Activated T-helper 1 cell treated with anti-CD3 and anti-CD28 coated beads, Interleukin-12 subunit alpha, Interleukin-12 subunit beta, Interleukin-2, Interleukin-4 antibody, amounts not matched to agents 30 ng/mL and 10 ng/mL and 1 ng/mL, durations not matched to agents 14 hours and 24 hours and 36 hours (primary cell): ENCODE measurements at places on chromosomes 12 and 14. TPM values are rescaled to one million over a fixed set of nuclear protein-coding genes. Genes with fewer than 3 reads are reported as not detected.

DNA sequence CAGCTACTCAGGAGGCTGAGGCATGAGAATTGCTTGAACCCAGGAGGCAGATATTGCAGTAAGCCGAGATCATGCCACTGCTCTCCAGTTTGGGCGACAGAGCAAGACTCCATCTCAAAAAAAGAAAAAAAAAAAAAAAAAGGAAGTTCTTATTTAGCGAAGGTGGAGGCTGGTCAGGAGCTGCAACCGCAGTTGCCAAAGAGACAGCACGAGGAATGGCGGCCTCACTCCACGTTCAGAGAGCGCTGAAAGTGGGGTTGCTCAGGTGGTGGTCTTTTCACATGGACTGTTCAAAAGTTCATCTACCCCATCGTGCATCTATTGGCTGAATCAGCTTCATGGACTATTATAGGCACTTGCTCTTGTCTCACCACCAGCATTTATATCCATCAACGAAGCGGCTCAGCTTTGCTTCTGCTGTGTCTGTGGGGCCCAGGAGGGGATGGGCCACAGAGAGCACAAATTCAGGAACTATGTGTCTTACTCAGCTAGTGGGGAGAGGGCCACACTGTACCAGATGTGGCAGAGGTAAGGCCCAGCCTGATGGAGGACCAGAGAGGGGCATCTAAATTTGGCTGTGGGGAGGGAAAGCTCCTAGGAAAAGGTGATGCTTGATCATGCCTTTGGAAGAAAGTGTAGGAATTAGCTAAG is 27.3 kb downstream of the SLC25A47 start:
- DNase-seq, result no peak
- no peak overlapping the region for H3K4me3 ChIP-seq
- no peak overlapping the region for H3K27ac ChIP-seq
- peaks cover 6% of the 10 kb centered on the region for H3K4me1 ChIP-seq
- no peaks in the 10 kb centered on the region for H3K27me3 ChIP-seq

DNA sequence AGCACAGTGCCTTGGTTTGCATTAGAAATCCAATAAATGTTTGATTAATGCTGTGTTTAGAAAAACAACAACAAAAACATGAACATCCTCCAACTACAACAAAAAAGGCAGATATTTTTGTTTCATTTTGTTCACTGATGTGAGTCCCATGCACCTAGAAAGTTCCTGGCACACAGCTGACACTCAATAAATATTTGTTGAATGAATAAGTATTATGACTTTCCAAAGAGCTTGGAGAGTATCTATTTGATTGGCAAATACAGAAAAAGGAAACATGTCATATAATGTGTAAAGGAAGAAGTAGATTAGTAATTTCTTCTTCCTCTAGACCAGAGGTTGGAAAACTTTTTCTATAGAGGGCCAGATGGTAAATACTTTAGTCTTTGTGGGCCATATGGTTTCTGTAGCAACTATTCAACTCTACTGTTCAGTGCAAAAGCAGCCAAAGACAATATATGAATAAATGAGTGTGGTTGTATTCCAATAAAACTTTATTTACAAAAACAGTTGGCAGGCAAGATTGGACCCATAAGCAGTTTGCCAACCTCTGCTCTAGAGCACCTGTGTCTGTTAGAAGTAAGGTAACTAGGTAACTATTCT is 312.3 kb upstream of the DIO2 start:
- H3K27me3 ChIP-seq, result no peaks in the 10 kb centered on the region
- H3K4me1 ChIP-seq, result no peaks in the 10 kb centered on the region
- H3K36me3 ChIP-seq, result peaks cover 8% of the 10 kb centered on the region
- H3K4me3 ChIP-seq, result no peak overlapping the region

DNA sequence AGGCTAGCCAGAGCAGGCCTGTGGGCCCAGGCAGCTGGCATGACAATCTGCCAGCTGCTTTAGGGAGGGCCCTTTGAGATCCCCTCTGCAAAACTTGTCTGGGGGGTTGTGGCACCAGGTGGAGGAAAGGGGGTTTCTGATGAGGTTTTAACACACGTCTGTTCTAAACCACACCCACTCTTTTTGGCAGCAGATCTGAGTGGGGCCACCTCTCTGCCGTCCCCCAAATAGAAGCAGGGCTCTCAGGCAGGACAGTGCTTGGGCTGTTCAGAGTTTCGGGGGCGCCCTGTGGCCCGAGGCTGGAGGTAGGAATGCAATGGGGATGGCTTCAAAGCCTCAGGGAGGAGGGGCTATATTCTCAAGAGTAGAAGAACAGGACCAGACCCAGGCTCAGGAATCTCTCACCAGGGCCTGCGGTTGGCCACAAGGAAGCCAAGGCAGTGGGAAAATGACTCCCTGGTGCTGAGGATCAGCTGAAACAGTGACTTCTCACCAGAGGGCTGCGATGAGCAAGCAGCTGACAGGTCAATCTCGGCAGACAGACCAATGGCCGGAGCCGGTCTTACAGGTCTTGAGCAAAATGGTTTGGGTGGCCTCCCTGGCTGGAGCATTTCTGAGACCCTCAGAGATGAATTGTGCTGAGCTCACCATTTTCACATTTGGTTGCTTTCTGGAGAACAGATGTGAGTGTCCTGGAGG is 1.5 kb upstream of the KRT5 start:
- no peak for DNase-seq
- H3K4me1 ChIP-seq, result no peaks in the 10 kb centered on the region
- H3K4me3 ChIP-seq, result no peak overlapping the region
- H3K27ac ChIP-seq, result no peak overlapping the region

DBX2 gene
- total RNA-seq, result not detected in 2 replicates

DNA sequence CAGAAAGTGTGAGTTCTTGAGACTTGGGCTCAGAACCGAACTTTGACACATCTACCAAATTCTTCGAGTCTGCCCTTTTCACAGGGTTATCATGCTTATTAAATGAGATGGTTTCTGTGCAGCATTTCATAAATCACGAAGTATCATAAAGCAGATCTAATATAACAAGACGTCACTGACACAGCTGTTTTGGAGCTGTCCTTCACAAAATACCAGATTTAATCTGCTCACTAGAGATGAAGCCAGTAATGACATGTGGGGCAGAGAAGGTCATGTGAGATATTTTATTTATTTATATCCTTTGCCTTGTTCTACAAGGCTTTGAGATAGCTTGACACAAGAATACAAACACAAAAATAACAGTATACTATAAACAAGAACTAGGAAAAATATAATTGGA is 127.0 kb downstream of the RPAP3 start:
- H3K27ac ChIP-seq, result no peak overlapping the region
- H3K4me3 ChIP-seq, result no peak overlapping the region
- DNase-seq, result no peak
- H3K4me1 ChIP-seq, result peaks cover 20% of the 10 kb centered on the region
- H3K27me3 ChIP-seq, result no peaks in the 10 kb centered on the region

DNA sequence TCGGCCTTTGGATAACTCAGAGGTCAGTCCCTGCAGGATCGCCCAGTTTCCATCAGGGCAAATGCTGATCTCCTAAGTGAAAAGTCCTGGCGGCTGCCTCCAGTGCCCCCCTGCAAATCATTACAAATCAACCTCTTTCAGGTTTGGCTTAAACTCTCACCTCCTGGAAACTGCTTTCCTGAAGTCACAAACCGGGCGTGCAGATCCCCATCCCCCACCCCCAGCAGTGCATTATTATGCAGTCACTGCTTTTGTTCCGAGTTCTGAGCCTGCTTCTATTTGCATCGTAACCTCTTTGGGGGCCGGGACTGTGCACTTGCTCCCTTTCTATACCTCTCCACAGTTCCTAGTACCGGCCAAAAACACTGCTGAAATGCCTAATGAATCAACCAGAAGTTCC is at the start of gene USP44:
TSS of gene USP44 (minus strand) at position 172 of the 400 bp plus-strand sequence. CDS start 17,220 bp downstream, outside the sequence.
- H3K27me3 ChIP-seq, result peaks cover 4% of the 10 kb centered on the region
- H3K27ac ChIP-seq, result peak within 1 kb of the TSS; percentile 53
- H3K4me3 ChIP-seq, result peak within 1 kb of the TSS; percentile 58
- peaks cover 44% of the 10 kb centered on the region for H3K4me1 ChIP-seq
- DNase-seq, result no peak

GRCh38 chr12:32420356-32420755 is 21.0 kb downstream of the FGD4 start:
- no peaks in the 10 kb centered on the region for H3K4me1 ChIP-seq
- H3K27ac ChIP-seq, result no peak overlapping the region
- no peak for DNase-seq
- no peaks in the 10 kb centered on the region for H3K27me3 ChIP-seq
- no peak overlapping the region for H3K4me3 ChIP-seq

LRRC43 gene
- 0.26 TPM in 1 of 2 replicates, not detected in the other for total RNA-seq

- H3K36me3 ChIP-seq, result no peaks in the 10 kb centered on the region
- H3K27me3 ChIP-seq, result peaks cover 2% of the 10 kb centered on the region
- H3K4me3 ChIP-seq, result no peak overlapping the region
- no peak overlapping the region for H3K27ac ChIP-seq
- DNase-seq, result no peak
These were observed 345.0 kb upstream of the SFSWAP start for GRCh38 chr12:131365821-131366260.

GRCh38 chr14:53520078-53520928 is 367.2 kb upstream of the DDHD1 start:
- DNase-seq, result no peak
- no peak overlapping the region for H3K4me3 ChIP-seq
- H3K36me3 ChIP-seq, result no peaks in the 10 kb centered on the region
- no peaks in the 10 kb centered on the region for H3K27me3 ChIP-seq
- no peaks in the 10 kb centered on the region for H3K4me1 ChIP-seq

LALBA gene
- total RNA-seq, result not detected in 2 replicates

DNA sequence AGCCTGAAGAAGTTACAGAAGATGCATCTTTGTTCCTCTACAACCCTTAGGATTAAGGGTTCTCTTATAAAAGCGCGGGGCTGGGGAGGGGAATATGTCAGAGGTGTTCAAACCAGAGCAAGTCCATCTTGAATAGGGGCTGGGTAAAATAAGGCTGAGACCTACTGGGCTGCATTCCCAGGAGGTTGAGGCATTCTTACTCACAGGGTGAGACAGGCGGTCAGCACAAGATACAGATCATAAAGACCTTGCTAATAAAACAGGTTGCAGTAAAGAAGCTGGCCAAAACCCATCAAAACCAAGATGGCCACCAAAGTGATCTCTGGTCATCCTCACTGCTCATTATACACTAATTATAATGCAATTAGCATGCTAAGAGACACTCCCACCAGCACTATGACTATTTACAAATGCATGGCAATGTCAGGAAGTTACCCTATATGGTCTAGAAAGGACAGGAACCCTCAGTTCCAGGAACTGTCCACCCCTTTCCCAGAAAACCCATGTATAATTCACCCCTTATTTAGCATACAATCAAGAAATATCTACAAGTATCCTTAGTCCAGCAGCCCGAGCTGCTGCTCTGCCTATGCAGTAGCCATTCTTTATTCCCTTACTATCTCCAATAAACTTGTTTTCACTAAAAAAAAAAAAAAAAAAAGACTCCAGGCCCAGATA is 108.1 kb upstream of the FOXN3 start:
- peaks cover 33% of the 10 kb centered on the region for H3K36me3 ChIP-seq
- DNase-seq, result no peak
- H3K4me3 ChIP-seq, result no peak overlapping the region
- H3K4me1 ChIP-seq, result peaks cover 11% of the 10 kb centered on the region
- no peaks in the 10 kb centered on the region for H3K27me3 ChIP-seq

DNA sequence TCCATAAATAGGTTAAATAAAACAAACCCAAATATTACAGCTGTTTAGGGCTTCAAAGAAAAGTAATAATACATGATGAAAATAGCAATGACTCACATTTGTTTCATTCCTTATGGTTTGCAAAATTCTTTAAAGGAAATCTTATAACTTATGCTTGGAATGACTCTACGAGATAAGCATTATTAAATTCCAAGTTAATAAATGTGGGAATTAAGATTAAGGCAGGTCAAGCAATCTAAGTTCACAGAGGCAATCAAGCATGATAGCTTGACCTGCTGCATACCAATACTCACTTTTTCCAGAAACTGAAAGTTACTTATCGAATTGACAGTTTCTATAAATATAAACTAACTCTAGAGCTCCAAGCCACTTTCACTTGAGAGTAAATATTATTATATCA is 1002.9 kb upstream of the SEL1L start:
- no peak for DNase-seq
- H3K27ac ChIP-seq, result no peak overlapping the region
- H3K4me1 ChIP-seq, result no peaks in the 10 kb centered on the region
- no peaks in the 10 kb centered on the region for H3K27me3 ChIP-seq
- no peaks in the 10 kb centered on the region for H3K36me3 ChIP-seq

DNA sequence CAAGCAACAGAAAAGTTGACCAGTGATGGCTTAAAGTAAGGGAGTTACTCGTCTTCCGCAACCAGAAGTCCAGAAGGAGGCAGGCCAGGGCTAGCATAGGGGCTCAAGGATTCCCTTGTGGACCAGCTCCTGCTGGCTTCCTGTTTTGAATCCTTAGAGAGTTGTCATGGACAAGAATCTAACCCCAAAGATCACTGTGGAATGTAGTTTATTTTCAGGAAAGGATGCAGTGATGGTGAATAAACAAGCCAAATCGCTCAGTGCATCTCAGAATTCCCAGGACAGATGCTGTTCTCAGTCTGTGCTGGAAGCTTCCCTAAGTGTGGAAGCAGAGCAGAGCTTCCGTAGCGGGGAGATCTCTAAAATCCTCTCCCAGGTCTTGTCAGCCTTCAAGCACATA is 311.3 kb downstream of the C12orf75 start:
- H3K27ac ChIP-seq, result no peak overlapping the region
- H3K4me1 ChIP-seq, result no peaks in the 10 kb centered on the region
- no peak overlapping the region for H3K4me3 ChIP-seq
- peaks cover 3% of the 10 kb centered on the region for H3K27me3 ChIP-seq

DNA sequence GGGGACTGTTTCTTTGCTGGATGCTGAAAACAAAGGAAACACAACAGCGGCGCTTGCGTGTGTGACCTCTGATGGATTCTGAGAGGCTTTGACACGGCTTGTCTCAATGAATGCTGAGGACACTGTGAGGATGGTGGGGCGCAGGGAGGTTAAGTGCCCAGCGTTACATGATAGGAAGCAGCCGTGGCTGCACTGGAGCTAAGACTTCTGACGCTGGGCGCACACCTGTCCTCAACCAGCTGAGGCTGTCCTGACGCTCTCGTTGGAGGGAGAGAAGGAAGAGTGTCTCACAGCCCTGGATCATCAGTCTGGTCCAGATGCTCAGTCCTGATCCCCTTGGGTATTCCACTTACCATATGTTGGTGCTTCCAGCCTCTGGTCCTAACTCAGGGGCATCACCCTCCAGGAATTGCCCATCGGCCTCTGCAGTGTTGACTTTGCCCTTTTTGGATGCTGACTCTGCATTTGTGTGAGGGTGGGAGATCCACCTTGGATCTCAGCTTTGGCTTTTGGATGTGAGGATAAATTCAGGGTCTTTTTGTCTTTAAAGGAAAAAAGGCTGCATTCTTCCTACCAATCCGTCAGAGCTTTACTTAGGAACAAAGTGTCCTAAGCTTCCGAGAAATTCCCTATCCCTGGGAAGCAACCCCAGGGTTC is 125.2 kb downstream of the ZNF664 start:
- no peak overlapping the region for H3K4me3 ChIP-seq
- H3K27me3 ChIP-seq, result no peaks in the 10 kb centered on the region
- no peaks in the 10 kb centered on the region for H3K36me3 ChIP-seq
- H3K27ac ChIP-seq, result no peak overlapping the region
- no peaks in the 10 kb centered on the region for H3K4me1 ChIP-seq
- no peak for DNase-seq
